Regular cardiac myocyte (primary cell): ENCODE measurements at places on chromosomes 1 and 21. TPM values are rescaled to one million over a fixed set of nuclear protein-coding genes. Genes with fewer than 3 reads are reported as not detected.

The FCRL6 gene
- total RNA-seq, result not detected in 2 replicates

The ZBTB7B gene
- 12.5 and 16.9 TPM in 2 replicates for total RNA-seq

The KRTAP7-1 gene
- not detected in 2 replicates for total RNA-seq

The KRTAP10-8 gene
- not detected in 2 replicates for total RNA-seq

The SLC19A1 gene
- 3.7 and 7.5 TPM in 2 replicates for total RNA-seq

The IL22RA1 gene
- total RNA-seq, result not detected in 2 replicates

The ANKRD34A gene
- 0.28 and 0.38 TPM in 2 replicates for total RNA-seq

The KRTAP13-2 gene
- total RNA-seq, result not detected in 2 replicates

The RAP1A gene
- 19.7 and 42.4 TPM in 2 replicates for total RNA-seq

The CR1L gene
- total RNA-seq, result not detected in 2 replicates

The NPHS2 gene
- not detected in 2 replicates for total RNA-seq

The ADORA3 gene
- not detected in 2 replicates for total RNA-seq

The DENND2C gene
- total RNA-seq, result 1.5 and 3.7 TPM in 2 replicates
